NCI-H460 (cell line): ENCODE measurements at places on chromosomes 11 and 22.

DNA sequence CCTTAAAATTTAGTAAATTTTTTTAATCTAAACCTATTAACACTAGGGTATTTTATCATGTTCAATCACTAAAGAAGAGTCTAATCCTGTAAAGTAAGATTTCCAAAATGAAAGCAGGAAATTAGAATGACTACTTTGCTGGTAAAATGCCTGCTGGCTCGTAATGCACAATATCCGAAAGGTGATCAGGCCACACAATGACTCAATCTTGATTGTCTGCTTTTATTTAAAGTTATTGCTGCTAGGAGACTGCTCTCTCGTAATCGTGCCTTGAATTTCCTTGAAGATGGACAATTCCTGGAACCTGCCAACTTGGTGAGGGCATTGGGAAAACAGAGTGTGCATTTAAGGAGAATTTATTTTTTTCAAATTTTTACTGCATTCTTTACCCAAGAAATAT is 1786.5 kb upstream of the RAG2 start:
- no peak for DNase-seq

- DNase-seq: no peak
These were observed 583.3 kb upstream of the TENM4 start for GRCh38 chr11:80024119-80024518.

DNA sequence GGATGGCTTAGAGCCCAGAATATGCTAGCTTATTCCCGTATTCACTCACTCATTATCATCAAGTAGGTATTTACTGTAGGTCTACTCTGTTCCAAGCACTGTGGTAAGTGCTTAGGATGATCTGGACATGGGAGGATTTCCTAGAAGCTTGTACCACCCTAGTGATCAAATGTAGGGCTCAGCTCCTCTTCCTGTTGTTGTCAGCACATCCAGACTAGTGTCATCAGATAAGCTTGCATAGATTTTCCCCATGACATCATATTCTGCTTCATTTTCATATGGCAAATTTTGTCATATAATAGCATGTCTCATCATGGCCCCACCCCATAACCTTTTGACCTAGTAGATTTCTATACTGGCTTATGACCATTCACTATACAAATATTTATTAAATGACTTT is 19.3 kb upstream of the NUCB2 start:
- no peak for DNase-seq

GRCh38 chr11:75526192-75526541 is 426 bp upstream of the GDPD5 start:
- DNase-seq: no peak

DNA sequence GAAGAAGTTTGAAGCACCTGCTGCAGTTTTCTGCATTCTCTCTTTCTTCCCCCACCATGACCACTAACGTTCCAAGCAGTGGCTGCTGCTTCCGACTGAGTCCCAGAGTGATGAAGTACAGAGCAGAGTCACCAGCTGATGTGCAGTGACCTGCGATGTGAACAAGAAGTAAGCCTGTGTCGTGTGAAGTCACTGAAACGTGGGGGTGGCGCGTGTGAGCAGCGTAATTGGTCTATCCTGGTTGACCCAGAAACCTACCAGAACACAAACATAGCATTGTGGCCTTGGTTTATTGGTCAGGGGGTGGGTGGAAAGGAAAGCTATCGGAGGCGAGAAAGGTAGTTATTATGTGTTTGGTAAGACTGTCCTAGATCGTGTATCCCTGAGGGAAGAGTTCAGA is 3.5 kb downstream of the KRTAP5-7 start:
- DNase-seq: no peak

- DNase-seq: no peak
These were observed 827 bp upstream of the MUC2 start for GRCh38 chr11:1073851-1074243.

GRCh38 chr11:20253796-20254195 is 93.5 kb upstream of the DBX1 start:
- DNase-seq: no peak

GRCh38 chr11:70608568-70609470 is 210.5 kb downstream of the CTTN start:
- DNase-seq: no peak

GRCh38 chr22:21044931-21045584 is 688 bp upstream of the LRRC74B start:
- DNase-seq: peak; percentile 12

- DNase-seq: no peak
These were observed 811.9 kb upstream of the LRRC4C start for GRCh38 chr11:42271306-42271705.

- DNase-seq: no peak
These were observed 39.3 kb upstream of the TP53I11 start for GRCh38 chr11:44989831-44990566.

DNA sequence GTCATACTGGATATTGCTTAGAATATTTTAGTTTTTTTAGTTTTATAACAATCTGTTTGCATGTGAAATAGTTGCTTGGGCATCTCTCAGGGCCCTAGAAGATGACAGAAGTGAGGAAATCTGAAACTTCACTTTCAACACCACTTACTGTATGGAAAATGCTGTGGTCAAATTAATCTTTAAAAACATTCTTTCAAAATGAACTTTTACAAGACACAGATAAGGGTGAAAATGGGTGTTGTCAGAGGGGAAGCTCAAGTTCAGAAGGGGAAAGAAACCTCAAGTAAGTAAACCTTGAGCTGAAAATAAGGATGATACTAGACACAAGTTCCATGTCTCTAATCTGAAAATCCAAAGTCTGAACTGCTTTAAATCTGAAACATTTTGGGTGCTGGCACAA is 1840.1 kb upstream of the RAG2 start:
- DNase-seq: no peak

DNA sequence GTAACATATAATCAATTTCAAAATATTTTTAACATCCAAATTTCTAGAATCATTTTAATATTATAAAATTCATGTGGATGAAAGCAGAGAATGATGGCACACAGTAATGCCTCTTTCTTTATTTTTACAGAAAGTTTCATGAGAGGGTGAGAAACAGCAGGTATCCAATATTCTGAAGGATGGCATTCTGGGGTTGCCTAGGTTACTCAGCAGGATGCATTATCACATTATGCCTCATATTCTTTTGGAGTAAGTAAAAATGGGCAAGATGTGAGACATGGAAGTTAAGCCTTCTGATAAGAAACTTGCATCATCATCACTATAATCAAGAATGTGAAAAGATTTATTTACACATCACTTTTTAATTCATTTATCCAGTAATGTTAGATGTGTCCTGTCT is 148.7 kb upstream of the PGR start:
- no peak for DNase-seq

- DNase-seq: no peak
These were observed 15.2 kb downstream of the NAT10 start for GRCh38 chr11:34120651-34121050.

GRCh38 chr11:67248653-67249052 is 17.6 kb upstream of the GRK2 start:
- DNase-seq: no peak

DNA sequence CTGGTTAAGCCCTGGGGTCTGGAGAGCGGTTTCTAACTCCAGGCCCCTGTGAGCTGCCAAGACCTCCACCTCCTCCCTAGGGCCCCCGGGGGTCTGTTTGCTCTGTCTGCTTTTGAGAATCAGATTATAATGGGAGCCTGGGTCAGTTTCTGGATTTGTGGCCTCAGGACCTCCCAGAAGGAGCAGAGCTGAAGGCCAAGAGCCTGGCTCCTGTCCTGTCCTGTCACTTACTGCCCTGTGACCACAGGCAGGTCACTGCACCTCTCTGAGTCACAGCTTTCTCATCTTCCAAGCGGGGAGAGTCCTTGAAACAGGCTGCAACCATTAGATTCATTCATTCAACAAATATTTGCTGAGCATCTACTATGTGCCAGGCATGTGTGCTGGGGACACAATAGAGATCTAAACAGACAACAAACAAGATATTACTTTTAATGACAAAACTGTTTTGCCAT is 87.3 kb upstream of the FGF3 start:
- DNase-seq: no peak

DNA sequence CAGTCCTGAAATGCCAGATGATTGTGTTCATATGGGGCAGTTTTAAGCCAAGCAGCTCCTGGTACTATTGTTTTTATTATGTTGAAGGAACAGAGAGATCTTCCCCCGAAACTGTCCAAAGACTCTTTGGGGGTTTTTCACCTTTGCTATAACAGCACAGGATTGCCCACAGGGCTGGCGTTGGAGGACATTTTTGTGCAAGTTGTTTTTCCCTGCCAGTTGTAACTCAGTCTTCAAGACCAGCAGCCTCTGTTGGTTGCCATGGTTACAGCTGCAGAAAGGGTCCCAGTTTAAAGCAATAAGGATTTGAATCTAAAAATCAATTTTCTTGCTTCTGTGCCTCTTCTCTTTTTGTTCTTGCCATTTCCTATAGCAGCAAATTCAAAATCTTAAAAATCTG is 45.4 kb upstream of the YWHAH start:
- no peak for DNase-seq

DNA sequence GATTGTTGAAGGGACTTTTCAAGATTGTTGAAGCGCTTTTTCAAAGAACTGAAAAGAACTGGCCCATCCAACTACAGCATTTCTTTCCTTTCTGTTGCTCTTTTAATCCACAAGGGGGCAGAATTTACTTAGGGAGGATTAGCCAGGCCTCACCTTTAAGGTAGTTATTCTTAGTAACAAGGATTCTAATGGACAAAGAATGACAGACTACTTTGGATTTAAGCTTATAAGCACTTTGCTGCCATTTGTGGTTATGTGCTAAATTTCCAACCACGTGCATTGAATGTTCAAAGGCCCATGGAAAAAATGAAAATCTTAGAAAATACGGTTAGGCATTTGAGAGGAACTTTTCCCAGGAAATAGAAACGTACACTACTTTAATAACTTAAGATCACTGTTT is 49.5 kb upstream of the HSPA8 start:
- DNase-seq: peak; percentile 48

DNA sequence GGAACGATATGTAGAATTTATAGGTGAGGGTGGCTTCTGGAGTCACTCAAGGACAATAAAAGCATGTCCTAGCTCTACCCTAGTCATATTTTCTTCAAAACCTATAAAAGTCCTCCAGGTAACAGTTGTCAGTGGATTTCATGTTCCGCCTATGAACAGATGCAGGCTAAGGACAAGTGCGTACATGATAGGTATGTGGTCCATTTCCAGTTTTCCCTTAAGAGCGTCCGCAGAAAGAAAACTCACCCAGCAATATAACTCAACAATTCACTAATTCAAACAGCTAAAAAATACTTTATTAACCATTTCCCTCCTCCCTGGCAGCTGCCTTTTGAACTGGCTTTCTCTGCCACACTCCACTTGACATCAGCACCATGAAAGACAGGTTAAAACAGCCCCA is 50.2 kb upstream of the CCDC34 start:
- DNase-seq: no peak

GRCh38 chr22:28435140-28435768 is 244.4 kb downstream of the TTC28 start:
- no peak for DNase-seq

GRCh38 chr11:24198481-24198880 is 298.4 kb upstream of the LUZP2 start:
- DNase-seq: no peak
